CD14-positive monocyte (primary cell): ENCODE measurements at places on chromosomes 1 and 21.

- no peak for DNase-seq
Observed at GRCh38 chr1:92774407-92774806, 10.5 kb downstream of the EVI5 start.

DNA sequence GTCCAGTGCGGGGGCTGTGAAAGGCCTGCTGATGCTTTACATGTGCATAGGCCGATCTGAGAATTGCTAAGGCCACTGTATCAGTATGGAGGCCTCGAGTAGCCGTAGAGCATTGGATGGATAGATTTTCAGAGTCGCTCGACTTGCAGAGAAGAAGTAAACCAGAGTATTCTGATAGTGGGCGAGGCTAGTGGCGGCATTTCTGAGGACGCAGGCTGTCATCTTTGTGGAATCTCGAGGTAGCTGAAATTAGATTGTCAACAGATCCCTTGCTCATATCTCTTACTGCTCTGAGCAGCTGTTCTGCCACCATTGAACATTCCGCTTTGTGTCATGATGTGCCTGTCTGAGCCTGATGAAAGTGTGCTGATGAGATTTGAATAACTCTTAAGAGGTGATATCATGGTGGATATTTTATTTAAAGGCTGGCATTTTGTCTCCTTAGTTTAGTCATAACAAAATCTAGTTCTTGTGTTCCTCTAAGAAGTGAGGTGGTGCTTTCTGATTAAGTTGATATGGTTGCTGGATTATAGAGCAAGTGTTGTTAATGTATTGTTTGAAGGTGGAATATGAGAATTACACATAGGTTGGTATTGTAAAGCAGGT, 1.5 kb downstream of the KIF1B start:
- DNase-seq = no peak

- DNase-seq = no peak
Observed at GRCh38 chr1:6519491-6519934, 28.0 kb upstream of the PLEKHG5 start.

- no peak for DNase-seq
Observed at GRCh38 chr1:217311766-217312165, 319.1 kb downstream of the GPATCH2 start.

GRCh38 chr1:112878321-112878720, 77.7 kb downstream of the SLC16A1 start:
- no peak for DNase-seq

GRCh38 chr1:233982827-233983518, 78.5 kb downstream of the SLC35F3 start:
- no peak for DNase-seq

GRCh38 chr1:183210681-183211080, 24.6 kb downstream of the LAMC2 start:
- no peak for DNase-seq

GRCh38 chr1:178485541-178485981, 11.2 kb downstream of the CLEC20A start:
- DNase-seq = no peak

GRCh38 chr1:111516005-111516535, 12.6 kb upstream of the ADORA3 start:
- peak; percentile 80 for DNase-seq

DNA sequence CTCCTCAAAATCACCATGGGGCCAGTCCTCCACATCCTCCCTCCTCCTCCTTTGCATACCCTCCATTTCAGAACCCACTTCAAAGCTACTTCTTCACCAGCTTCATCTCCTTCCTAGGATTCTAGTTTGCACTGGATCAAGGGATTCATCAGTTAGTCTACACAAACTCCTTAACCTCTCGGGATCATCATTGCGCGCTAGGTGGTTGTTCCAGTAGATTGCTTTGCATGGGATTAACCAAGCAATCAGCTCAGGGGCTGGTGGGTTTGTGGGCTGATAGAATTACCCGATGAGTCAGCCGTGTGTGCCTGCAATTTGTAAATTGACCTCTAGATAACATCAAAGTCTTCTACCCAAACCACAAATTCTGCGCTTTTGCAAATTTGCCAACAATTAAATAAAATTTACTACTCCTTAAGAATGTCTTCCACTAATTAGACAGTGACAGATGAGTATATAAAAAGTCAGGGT, 7.7 kb downstream of the KANK4 start:
- DNase-seq = no peak

DNA sequence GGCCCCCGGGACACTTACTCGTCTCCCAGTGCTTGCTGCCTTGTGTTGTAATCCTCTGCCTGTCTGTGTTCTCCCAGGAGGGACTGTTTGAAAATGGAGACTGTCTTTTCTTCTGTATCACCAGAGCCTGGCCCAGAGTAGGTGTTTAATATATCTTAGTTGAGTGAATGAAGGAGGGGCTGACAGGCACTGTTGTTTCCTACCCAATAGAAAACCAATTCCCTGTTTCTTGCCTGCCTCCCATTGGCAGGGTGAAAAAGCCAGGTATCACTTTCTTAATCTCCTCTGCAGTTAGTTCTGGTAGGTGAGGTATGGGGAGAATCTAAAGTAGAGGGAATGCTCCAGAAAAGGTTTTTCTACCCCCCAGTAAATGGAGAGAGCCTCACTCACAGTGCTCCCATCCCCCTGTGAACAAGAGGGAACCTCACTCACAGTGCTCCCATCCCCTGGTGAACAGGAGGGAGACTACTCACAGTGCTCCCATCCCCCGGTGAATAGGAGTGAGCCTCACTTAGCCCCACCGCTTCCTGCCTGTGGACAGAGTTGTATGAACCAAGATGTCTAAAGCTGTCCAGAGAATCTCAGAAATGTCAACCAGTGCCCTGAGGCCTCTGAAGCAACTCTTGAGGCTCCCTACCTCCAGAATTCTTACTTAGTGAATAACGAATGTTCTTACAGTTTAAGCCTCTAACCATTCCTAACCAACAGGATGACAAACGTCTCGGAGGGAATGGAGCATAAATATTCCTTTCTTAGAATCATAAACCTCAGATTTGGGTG, at the start of gene GJA5:
Gene GJA5 (minus strand): TSS at position 122 of the 780 bp plus-strand sequence. CDS start 1,364 bp downstream, outside the sequence.
- DNase-seq = no peak

GRCh38 chr1:98045767-98046641, 125.2 kb upstream of the DPYD start:
- DNase-seq = peak; percentile 10
